ENCODE measurements at places on chromosomes 16 and 17.

- no peak for DNase-seq
Observed at GRCh38 chr16:77439106-77439505, 4.3 kb upstream of the ADAMTS18 start.

GRCh38 chr17:65509032-65509431 is 52.4 kb downstream of the AXIN2 start:
- no peak for DNase-seq

DNA sequence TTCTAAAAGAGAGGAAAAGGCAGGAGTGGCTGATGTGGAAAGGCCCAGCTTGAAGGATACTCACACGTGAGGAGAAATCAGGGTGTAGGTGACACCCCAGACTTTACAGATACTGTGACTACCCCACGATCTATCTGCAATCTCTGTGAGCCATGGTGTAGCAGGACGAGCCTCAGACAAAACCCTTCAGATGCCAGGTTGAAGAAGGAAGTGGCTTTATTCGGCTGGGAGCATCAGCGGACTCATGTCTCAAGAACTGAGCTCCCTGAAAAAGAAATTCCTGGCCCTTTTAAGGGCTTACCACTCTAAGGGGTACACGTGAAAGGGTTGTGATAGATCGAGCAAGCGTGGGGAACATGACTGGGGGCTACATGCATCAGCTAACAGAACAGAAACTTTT is 4.7 kb upstream of the SLC6A4 start:
- DNase-seq: no peak

GRCh38 chr17:7380855-7381683 is at the start of gene TNK1:
Gene TNK1, plus strand, starts transcription at chr17:7381089. Its CDS starts 1,838 bp downstream, at chr17:7382927.
- DNase-seq: no peak

All from GM20000 (cell line).